ENCODE measurements at places on chromosomes 6 and 20.

DNA sequence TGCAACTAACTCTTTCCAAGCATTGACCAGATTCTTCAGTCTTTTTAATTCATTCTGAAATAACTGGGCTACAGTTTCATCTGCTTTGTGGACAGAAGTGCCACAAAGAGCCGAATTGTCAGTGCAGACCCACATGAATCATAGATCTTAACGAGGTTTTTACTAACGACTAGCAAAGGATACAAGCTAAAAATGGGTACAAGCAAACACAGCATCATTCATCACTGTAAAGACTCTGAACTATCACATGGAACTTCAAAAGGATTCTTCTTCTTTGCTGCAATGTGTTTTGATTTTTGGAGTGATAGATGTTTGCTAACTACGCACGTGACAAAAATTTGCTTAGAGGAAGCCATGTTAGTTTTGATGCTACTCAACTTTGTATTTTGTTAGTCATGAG, 227.1 kb downstream of the ESR1 start:
- no peak for DNase-seq

DNA sequence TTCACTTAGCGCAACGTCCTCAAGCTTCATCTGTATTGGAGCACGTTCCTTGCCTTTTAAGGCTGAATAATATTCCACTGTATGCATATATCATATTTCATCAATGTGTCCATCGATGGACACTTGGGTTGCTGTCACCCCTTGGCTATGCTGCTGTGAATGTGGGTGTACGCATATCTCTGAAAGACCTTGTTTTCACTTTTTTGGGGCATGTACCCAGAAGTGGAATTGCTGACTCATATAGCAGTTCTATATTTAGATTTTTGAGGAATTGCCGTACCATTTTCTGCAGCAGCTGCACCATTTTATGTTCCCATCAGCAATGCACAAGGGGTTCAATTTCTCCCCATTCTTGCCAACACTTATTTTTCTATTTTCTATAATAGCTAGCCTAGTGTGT, 22.8 kb upstream of the SLC23A2 start:
- DNase-seq = no peak

- no peak for DNase-seq
Measured at GRCh38 chr6:1325461-1326309, 13.8 kb downstream of the FOXQ1 start.

DNA sequence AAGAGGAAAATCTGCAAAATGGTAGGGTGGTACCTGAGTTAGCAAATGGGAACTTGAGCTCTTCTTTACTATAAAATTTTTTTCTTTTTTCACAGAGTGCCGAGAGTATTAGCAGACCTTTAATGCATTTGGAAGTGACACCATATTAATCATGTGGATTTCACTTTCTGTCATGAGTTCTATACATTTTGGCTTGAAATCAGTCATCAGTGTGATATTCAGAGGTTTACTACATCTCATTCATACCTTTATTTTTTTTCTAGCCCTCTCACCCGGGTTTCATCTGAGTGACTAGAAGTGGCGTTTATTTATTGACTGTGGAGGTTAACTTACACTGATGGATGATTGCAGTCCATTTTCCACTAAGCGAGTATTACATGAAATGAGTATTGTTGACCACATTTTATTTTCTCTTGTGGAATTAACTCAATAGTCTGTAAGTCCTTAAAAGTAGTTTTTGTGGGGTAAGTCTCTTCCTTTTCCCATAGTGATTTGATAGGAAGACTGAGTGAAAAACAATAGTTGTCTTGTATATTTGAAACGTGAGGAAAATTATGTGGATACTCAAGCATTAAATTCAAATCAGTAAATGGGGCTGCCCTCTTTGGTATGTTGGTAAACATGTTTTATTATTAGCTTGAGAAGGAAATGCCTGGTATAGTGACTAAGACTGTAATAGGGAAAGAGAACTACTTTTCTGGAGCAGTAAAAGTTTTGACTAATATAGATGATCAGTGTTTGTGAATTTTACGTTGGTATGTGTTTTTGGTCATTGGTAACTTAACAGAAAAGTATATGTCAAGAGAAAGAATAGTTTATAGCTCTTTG, 55.5 kb downstream of the JARID2 start:
- DNase-seq = no peak

- no peak for DNase-seq
Measured at GRCh38 chr20:34755367-34755766, 51.2 kb downstream of the TP53INP2 start.

DNA sequence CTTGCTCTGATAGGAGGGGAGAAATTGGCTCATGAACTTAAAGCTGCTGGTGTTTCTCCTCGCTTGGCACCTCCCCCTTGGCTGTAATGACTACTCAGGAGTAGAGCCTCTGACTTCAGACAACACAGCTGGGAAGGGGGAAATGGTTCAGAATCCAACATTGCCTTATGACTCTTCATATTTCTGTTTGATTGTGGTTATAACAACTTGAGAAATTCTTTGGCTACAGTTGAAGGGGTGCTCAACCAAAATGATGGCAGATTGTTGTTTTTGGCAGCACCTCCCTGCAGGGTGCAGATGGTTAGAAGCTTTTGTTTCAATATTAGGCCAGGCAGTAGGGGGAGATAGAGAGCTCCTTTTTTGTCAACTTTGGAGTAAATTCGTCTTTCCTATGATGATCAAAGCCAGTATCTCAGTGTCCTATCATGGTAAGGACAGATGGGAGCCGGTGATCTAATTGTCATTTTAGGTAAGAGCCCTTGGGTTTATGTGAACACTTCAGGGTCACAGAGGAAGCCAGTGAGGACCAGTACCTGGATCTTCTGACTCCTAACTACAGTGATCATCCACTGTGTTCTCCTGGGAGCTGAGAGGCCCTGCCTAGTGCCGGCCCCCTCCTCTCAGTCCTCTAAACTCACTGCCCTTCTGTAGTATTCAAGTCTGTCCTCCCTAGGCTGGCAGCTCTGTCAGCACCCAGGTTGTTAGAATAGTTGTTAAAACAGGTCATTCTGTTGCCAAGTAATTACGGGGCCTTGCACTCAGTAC, 39.9 kb downstream of the RPRD1B start:
- no peak for DNase-seq

DNA sequence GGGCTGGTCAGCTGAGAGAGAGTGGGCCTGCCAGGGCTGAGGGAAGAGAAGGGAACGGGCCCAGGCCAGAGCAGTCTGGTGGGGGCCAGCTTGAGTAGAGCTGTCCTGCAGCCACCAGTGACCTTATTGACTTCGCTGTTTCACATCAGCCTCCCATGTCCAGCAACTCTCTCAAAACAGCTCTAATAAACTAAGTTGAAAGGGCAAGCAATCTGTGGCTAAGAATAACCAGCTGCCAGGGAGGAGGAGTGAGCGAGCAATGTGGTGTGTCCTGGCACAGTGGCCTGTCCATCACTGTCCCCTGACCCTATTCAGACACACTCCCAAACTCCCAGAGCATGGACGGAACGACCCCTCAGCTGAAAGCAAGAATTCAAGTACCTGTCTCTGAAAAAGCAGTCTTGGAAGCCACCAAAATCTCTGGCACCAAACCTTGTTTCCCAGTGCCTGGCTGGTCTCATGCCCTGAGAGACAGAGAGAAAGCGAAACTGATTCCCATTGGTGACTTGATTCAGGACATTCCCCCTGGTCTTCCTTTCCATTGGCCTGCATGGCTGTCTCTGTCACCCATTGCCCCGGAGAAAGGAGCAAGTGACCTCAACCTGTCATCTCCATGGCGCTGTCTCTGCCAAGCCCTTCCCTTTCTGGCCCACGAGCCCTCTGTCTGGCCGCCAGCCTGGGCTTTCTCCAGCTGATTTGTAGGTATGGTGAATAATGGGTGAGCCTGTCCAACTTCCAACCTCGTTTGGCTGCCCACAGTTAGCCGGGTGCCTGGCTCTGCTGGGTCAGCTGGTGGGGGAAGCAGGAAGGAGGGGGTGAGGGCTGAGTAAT, at the start of gene DDO:
DDO (minus strand) TSS at position 490 of the 831 bp plus-strand sequence. CDS start 2,113 bp downstream, outside the sequence.
- DNase-seq = no peak

GRCh38 chr20:49115564-49115963, 69.5 kb downstream of the CSE1L start:
- no peak for DNase-seq
